Activated CD8-positive, alpha-beta memory T cell treated with anti-CD3 and anti-CD28 coated beads for 24 hours (primary cell): ENCODE measurements at places on chromosomes 12 and 14.

DNA sequence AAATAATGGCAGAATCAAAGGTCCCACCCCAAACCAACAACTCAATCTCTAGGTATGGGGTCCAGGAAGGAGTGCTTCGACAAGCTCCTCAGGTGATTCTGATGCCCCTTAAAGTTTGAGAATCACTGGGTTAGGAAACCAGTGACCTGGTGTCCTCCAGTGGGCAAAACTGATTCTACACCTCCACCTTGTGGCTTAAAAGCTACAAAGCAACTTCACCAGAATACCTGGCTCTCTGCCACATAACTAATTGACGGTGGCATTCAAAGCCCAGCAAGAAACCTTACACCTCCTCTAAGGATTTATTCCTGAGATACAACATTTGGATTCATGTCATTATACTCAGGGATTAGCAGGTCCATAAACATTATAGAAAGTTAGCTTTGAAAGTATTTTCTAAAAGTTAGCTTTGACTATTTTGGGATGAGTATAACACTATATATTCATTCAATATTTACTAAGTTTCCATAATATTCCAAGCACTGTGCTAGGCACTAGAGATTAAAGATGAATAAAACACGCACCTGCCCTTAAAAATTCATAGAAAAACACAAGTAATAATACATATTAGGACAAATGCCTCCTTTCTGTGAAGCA is 45.4 kb downstream of the DCAF5 start:
- no peak for DNase-seq

DNA sequence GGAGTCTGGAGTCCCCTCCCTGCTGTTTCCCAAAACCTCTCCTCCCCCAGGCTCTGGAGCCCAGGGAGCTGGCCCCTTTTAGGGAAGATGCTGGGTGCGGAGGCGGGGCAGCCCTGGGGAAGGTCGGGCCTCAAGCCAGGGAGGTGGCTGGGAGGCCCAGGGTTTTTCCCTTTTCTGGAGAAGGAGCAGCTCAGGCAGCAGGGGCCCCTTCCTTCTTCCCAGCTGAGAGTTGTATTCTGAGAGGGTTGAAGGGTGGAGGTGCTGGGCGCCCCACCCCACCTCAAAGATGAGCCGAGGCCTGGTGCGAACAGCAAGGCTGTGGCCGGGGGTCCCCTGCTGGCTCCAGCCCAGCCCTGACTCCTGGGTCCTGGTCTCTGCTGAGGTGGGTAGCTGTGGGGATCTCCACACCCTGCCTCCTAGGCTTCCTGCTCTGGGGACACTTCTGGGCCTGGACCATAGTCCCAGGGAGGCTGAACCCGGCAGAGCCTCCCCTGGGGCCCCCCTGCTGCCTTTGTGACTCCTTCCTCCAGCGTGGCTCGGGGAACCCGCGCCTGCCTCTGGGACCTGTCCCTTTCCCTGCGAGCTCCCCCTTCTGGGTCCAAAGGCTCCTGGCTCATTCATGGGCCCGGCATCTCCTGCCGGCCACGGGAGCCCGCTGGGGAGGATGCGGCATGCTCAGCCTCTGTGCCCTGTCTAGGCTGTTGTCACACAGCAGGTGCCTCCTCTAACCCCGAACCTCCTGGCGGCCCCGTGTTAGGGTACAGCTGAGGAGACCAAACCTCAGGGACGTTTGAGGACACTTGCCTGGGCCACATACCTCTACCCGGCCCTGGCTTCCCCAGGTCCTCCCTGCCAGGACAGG is 4.4 kb downstream of the TRMT61A start:
- no peak for DNase-seq

- DNase-seq: no peak
These were observed 23.8 kb upstream of the MGST1 start for GRCh38 chr12:16323638-16324037.

DNA sequence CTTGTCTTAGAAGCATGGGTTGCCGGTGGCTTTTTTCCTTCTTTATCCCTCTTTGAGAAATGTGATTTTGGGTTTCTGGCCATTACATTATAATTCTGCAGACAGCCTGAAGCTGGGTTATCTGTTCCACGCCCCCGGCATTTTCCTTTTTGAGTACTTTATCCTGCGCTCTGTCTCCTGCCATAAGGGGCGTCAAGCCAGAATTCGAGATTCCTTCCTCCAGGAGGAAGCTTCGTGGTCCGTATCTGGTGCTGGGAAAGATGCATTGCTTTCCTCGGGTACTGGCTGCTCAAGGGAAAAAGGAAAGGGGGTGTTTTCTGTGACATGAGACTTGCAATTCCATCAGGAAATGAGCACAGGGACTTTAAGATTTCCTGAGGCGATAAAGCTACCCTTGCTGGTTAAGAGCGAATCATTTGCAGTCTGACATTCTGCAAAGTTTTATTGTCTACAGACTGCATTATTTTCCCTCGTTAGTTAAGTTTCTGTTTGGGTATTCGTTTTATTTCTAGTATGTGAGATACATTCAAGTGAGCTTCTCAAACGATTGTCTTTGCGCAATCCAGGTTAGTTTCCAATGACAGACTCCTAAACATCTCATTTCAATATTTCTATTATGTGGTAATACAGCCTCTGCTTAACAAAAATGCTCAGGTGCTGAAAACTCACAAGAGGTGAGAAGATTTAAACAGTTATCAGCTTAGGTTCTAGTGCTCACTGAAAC is 694 bp downstream of the AKAP5 start:
- no peak for DNase-seq

- DNase-seq: no peak
These were observed 5.1 kb downstream of the P3H3 start for GRCh38 chr12:6833189-6833890.

DNA sequence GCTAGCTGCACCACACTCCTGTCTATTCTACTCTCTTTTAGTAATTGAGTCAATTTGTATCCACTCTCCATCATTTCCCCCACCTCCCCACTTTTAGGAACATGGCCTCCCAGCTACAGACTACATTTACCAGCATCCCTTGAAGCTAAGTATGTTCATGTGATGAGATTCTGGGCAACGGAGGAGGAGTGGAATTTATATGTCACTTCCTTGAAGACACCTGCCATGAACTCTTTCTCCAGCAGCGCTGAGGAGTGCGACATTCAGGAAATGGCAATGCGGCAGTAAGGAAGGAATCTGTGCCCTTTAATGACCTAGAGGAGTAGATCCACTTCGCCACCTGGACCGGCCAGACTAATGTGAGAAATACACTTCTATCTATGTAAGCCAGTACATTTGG is 243.7 kb upstream of the DIO2 start:
- no peak for DNase-seq

GRCh38 chr12:127282786-127283565 is 984.0 kb upstream of the TMEM132C start:
- no peak for DNase-seq

GRCh38 chr12:123522164-123522563 is 11.4 kb downstream of the RILPL1 start:
- no peak for DNase-seq

GRCh38 chr14:91123201-91123600 is 9.3 kb downstream of the DGLUCY start:
- DNase-seq: no peak

DNA sequence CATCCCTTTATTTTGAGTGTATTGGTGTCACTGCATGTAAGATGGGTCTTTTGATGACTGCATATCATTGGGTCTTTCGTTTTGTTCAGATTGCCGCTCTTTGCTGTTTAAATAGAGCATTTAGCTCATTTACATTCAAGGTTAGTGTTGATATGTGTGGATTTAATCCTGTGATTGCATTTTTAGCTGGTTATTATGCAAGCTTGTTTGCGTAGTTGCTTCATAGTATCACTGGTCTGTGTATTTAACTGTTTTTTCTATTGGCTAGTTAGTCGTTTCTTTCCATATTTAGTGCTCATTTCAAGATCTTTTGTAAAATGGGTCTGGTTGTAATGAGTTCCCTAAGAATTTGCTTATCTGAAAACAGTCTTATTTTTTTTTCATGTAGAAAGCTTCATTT is 1170.6 kb upstream of the SEL1L start:
- no peak for DNase-seq

- no peak for DNase-seq
These were observed 251.9 kb downstream of the FUT8 start for GRCh38 chr14:65664436-65664835.

- no peak for DNase-seq
These were observed 13.1 kb downstream of the CBX5 start for GRCh38 chr12:54266852-54267251.

GRCh38 chr14:49173765-49174373 is 412.3 kb downstream of the RPS29 start:
- no peak for DNase-seq

- no peak for DNase-seq
These were observed at the start of gene ENDOU for GRCh38 chr12:47725091-47725772. TSS of gene ENDOU (minus strand) at chr12:47725490. CDS start at chr12:47725413, 77 bp downstream.

DNA sequence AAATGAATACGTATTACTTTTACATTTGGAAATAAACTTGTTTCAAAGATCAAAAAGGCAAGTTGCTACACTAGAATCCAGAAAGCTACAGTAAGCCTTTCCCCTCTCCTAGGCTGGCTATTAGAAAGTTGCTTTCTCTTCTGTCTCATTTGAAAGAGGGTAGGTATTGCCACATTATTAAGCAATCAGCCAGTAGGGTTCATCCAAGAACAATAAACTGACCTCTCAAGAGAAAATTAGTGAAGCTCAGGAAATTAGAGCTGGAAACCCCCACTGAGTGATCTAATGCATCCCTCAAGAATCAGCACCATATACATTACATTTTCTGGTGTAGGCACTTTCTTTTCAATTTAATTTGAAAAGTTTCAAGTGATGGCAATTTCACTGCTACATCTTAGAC is 4.5 kb upstream of the TMEM233 start:
- DNase-seq: no peak
